ENCODE measurements at places on chromosomes 16 and 17.

DNA sequence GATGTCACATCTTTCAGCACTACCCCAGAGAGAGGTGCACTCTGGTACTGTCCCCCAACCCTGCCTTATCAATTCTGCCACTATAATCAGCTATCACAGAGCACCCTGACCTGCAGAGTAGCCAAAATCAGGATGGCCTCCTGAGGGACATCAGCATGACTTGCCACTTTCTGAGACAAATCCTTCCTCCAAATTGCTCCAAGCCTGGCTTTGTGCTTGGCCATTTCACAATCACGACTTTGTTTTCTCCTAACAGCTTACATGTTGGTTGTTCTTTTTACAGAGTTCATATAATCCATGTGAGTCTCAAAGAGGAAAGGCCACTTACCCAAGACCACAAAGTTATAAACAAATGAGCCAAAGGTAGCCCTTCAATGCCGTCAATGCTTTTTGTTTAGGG is 449.0 kb upstream of the CDH5 start:
- DNase-seq = no peak

DNA sequence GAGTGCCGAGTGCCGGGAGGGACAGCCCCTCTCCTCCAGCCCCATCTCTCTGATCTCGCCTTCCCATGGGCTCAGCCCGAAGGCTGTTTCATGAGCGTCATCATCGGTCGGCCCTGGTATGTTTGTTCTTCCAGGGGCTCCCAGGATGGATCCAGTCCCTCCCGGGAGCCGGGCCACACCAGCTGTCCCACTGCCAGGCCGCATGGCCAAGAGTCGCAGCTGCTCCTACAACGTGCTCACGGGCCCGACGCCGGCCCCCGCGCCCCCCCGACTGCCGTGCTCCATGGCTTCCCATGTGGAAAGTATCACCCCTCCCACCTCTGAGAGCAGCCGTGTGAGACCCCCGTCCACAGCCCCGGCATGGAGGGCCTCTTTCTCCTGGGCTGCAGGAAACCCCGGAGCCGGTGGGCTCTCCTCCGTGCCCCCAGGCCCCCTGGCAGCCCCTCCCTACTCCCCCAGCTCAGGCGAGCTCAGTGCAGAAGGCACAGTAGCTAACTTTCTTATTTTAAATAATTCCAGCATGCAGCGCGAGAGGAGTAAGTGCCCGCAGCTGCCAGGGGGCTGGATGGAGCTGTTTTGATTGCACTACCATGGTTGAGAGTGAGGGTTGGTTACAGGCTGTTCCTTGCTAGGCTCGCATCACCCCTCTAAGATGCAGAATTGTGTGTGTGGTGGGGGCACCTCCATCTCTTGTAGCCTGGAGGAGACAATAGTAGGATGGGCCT is 26.6 kb upstream of the GSE1 start:
- DNase-seq = peak; percentile 40

DNA sequence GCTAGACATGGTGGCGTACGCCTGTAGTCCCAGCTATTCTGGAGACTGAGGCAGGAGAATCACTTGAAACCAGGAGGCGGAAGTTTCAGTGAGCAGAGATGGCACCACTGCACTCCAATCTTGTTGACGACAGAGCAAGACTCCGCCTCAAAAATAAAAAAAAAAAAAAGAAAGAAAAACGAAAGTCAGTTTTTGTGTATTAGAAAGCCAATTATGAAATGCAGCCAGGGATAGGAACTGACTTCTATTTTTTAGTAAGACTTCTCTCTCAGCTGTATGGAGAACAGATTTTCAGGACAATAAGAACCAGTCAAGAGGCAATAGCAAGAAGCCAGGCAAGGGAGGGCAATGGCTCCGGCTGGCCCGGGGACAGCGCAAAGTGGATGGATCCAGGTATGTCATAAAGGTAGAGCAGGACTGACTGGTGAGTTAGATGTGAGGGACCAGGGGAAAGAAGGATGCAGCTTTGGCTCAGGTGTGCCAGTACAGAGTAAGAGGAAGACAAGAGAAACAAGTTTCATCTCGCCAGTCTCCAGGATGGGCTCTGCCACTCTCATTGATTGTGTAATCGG is 12.5 kb upstream of the CCL1 start:
- DNase-seq = no peak

DNA sequence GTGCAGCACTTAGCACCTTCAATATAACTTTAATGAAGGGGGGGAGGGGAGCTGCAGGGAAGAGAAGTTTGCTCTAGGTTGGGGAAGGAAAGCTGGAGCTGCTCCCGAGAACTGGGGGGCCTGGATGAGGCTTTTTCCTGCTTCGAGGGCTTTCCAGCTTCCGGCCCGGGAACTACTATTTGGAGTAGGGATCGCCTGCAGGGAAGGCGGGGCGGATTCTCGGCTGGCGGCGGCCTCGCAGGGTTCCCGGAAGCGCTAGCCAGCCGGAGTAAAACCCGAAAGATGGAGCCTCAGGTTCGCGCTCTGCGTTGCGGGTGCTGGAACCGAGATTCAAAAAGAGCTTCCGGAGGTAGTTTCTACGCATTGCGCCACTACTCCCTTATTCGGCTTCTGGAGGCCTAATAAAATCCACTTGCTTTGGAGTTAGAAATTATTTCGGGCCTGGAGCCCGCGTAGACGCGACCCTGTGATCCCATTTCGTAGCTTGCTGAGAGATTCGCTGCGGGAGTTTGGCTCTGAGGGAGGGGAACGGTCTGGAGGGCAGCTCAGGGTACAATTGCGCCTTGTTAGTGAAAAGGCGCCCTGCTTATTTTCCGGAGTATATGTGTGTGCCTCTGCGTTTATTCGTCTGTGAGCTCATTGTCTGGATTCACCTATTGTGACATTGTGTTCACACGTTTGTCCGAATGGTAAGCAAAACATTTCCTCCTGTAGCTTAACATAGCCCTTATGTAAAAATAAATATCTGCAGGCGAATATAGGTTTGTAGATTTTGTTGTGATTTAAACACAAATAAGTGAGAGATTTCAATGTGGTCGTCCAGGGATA is 652 bp downstream of the PRAC2 start:
- no peak for DNase-seq

DNA sequence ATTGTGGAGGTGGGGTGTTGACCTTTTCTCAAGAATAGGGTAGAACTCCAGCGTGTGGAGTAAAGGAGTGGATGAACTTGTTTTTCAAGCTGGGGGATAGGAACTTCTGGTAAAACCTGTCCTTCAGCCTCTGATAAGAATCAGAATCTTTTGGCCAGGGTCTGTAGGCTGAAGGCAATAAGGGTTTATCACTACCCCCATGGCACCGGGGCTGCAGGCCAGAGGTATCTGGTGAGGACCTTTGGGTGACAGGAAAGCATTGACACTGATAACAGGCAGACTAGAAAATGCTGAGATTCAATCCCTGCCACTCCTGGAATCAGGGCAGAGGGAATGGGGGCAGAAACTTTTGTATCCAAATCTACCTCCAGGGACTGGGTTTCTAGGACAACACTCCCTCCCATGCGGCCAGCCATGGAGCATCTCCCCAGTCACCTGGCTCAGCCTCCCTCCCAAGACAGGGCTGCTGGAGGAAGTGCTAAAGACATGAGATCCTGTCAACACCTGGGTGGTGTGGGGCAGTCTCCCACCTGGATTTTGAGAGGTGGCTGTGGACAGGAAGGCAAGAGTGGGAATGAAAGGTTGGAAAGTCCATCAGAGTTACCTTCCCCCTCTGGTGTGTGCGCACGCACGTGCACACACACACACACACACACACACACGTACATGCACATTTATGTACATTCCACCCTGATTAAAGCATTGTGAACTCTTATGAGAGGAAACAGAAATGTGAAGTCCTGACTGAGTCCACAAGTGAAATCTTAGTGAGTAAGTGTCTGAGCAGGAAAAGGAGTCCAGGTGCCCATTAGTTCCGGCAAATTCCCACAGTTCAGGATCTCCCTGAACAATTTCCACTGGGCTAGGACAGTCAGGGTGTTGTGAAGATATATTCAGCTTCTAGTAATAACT is 53.1 kb upstream of the MARCHF10 start:
- no peak for DNase-seq

Measured in anterior cingulate cortex (tissue), 58 donors.